NCI-H1417 treated with DMSO at 0.1 percent for 48 hours (cell line): ENCODE measurements at places on chromosomes 3 and 15.

DNA sequence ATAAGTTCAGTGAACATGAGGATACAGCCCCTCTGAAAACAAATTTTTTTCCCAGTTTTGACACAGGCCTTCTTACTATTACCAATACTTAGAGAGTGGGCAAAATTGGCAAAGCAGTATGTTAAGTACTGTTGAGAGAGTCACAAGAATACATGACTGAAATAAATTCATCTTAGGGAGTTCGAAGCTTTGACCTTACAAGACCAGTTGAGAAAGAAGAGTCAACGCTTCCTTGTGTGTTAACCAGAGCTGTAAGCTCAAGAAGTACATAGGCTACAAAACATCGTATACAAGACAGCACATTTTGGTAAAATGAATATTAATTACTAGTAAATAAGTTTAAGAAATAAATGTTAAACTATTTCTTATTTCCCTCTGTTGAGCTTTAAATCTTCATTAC, 164.4 kb upstream of the RORA start:
- no peak for DNase-seq

- DNase-seq: peak; percentile 39
These were observed 24.9 kb upstream of the C3orf80 start for GRCh38 chr3:160200353-160200752.

- DNase-seq: no peak
These were observed 357.5 kb downstream of the CADM2 start for GRCh38 chr3:85316252-85316651.

DNA sequence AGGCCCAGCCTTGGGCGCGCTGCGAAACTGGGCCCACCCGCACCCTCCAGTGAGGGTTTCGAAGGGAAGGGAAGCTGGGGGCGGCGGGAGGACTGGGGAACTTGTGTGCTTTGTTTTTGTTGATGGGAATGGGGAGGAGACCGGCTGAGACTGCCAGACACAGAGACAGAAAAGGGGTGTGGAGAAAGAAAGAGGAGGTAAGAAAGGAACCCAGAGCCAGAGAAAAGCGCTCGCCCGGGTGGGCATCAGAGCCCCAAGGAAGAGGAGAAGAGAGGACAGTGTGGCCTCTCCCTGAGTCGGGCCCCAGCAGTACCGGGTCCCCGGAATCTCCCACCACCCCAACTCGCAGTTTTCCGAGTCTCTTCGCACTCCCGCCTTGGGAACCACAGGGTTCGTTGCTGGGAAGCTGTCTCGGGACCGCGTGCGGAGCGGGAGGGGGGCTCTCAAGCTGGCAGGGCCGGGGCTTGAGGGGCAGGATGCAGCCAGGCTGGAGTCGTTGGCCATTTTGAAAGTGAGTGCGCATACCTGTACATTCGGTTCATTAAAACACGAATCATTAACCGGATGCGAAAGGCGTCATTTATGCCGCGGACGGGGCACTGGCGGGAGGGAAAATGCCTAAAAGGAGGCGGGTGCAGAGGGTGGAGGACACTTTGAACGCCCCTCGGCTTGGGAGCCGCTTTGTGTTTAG, 3.1 kb downstream of the SKOR1 start:
- DNase-seq: no peak

DNA sequence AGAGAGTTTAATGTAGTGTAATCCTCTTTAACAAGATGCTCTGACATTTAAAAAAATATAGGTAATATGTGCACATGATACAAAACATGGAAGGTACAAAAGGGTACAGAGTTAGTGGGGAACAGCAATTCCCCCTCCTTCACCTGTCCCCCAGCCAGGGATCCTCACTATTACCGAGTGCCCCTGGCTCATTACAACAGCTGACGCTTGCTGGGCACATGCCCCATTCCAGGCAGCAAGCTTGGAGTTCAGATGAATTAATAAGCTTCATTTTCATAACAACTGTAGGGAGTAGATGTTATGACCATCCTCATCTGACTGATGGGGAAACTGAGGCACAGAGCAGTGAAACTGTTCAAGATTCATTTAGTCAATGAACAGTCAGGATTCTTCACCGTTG, 41.2 kb downstream of the PCSK6 start:
- no peak for DNase-seq

GRCh38 chr3:110430146-110430545, 641.5 kb upstream of the NECTIN3 start:
- DNase-seq: no peak

DNA sequence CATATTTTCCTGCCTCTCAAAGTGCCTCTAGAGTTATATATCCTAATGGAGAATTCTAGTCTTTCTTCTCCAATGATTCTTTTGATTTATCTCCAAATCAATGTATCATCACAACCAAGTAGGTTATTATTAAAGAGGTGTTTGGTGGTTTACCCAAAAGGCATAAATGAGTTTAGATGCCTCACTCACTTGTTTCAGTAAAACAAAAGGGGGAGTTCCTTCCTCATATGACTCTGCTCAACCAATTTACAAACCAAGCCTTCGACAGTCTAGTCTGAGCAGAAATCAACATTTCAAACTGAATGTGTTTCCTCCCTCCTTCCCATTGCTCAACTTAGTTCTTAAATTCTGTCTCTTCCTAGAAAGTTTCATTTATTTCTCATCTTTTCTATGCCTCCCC, 116.5 kb downstream of the TNIK start:
- DNase-seq: no peak

GRCh38 chr3:48716508-48716981, 476 bp downstream of the IP6K2 start:
- DNase-seq: no peak

DNA sequence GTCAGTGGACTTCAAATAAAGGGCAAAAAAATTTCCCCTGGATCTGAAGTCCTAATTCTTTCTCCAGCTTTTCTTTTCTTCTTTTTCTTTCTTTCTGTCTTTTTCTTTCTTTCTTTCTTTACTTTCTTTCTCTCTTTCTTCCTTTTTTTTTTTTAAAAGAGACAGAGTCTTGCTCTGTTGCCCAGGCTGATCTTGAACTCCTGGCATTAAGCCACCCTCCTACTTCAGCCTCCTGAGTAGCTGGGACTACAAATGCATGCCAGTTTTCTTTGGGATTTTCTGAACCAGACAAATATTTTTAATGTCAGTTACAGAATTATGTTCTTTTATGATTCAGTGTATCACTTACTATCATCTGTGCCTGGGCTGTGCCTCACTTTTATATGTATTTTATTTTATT, 45.4 kb upstream of the CMTM8 start:
- no peak for DNase-seq

- DNase-seq: no peak
These were observed 127.1 kb downstream of the FMN1 start for GRCh38 chr15:33067456-33067855.

DNA sequence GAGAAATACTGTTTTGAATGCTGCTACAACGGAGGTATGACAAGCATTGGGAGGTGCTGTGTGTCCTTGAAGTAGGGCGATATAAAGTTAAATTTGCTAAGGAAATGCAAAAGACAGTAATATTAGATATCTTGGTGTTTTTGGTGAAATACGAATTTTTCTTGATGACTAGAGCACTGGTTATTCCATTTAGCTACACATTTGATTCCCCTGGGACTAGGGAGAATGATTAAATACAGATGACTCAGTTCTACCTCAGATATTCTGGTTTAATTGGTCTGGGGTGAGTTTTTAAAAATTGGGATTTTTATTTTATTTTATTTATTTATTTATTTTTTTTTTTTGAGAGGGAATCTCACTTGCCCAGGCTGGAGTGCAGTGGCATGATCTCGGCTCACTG, 18.7 kb upstream of the GADL1 start:
- DNase-seq: no peak

- DNase-seq: no peak
These were observed 311.5 kb upstream of the DCBLD2 start for GRCh38 chr3:99212969-99213368.

DNA sequence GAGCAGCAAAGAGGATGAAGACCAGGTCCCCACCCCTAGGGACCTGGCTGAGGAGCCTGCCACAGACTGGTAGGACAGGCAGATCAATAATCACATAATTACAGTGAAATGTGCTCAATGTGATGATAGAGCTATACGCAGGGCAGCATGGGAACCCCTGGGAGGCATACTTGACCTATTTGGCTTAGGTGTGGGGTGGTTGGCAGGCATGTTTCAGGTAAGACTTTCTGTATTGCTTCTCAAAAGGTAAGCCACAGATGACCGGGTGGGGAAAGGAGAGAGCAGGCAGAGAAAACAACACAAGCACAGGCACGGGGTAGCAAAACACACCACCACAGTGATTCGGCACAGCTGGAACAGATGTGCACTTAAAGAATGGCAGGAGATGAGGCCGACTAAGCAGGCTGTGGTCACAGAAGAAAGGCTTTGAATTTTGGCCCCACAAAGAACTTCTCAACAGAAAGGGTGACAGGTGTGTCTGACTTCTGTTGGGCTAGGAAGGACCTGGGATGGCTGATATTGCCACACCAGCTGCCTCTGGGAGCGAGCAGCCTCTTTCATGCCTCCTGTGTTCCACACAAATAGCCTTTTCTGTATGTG, 64.1 kb downstream of the ABCC5 start:
- no peak for DNase-seq

DNA sequence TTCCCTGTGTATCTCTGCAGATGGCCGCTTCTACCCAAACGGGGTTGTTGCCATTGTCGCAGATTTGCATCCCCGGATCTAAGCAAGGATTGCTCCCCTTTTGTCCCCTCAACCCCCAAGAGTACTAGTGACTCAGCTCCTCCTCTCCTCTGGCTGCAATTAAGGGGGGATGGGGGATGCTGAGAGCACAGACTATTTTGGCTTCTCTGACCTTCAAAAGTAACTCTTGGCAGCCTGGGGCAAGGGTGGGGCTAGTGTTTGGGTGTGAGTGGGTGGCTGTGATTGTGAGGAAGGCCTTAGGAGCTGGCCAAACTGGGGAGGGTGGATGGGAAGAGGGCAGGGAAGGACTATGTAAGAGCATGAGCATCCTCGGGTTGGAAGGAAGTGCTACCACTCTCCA, 1.2 kb upstream of the MAP1A start:
- no peak for DNase-seq
